Small intestine (tissue), 16 donors: ENCODE measurements at places on chromosomes 3 and 15.

- DNase-seq: no peak
Observed at GRCh38 chr15:81434851-81435250, 60.8 kb upstream of the TMC3 start.

DNA sequence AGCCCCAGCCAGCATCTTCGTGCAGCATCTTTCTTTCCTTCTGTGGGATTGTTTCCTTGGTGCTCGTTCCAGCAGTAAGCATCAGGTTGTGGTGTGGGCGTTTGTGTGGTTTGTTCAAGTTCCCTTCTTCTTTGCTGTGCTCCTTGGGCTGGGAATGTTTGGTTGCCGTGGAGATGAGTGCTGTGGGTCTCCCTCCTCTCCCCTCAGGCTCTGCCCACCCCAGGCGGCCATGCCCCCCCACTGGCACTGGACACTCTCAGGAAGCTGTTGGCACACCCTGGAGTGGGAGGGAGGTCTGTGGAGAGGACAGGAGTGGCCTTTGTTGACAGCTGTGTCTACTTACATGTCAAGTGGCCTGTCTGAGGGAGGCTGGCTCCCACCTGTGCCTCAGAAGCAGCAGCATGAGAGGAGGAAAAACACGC is 46.5 kb upstream of the SACM1L start:
- no peak for DNase-seq

- no peak for DNase-seq
Observed at GRCh38 chr3:143263852-143264513, 144.4 kb downstream of the CHST2 start.

GRCh38 chr3:150871192-150871591 is 34.0 kb downstream of the MINDY4B start:
- no peak for DNase-seq

GRCh38 chr3:64796607-64797399 is 109.0 kb upstream of the ADAMTS9 start:
- DNase-seq: no peak

DNA sequence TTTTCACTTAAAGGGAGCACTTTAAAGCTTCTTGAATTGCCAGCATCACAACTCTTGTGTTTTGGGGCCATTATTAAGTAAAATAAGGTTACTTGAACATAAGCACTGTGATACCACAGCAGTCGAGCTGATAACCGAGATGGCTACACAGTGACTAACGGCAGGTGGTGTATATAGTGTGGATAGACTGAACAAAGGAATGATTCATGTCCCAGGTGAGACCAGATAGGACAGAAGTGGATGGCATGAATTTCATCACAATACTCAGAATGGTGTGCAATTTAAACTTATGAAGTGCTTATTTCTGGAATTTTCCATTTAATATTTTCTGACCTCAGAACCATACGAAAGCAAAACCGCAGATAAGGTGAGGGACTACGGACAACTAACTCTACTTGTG is 40.2 kb downstream of the PBRM1 start:
- no peak for DNase-seq
